ENCODE measurements at places on chromosomes 3 and 15.

DNA sequence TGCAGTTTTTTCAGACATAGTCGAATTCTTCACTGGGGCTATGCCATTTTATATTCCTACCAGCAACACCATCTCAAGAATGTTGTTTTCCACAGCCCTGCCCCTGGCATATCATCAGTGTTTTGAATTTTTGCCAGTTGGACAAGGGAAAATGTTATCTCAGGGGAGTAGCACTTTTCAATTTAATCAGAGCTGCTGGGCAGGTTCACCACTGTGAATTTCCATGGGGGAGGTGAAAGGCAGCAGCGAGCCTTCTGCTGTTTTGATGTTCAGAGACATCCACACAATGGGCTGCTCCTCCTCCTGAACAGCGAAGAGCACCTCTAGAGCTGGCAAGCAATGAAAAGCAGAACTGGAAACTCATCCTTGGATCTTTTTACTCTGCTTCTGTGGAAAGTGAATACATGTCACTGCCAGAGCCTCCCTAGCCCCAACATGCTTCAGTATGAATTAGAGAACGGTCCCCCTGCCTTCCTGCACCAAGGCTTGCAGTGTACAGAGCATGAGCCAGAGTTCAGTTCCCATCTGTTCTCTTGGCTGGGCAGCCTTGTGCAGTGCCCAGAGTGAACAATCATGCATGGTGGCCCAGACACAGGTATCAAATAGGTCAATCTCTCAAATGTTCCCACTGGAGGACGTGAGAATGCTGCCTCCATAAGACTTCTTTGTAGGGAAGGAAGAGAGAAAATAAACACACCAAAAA, 56.1 kb upstream of the RAD18 start:
- no peak for DNase-seq

- DNase-seq: no peak
Observed at GRCh38 chr3:165744025-165744424, 93.2 kb downstream of the BCHE start.

DNA sequence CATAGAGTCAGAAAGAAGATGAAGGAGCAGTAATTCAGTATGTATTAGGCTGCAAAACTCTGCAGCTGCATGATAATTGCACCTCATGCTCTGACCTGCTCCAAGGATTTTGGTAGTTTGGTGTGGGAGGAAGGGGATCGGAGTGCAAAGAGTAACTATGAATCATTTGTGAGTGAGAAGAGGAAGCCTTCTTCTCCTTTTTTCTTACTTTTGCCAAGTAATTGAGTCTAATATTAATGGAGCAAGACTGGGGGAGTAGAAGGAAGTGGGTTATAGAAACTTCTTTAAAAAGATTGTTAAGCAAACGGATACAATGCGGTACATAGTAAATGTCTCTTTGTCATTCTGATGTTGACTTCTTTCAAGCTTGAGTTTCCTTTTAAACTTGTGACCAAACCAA, 276.5 kb downstream of the EDEM1 start:
- DNase-seq: no peak

DNA sequence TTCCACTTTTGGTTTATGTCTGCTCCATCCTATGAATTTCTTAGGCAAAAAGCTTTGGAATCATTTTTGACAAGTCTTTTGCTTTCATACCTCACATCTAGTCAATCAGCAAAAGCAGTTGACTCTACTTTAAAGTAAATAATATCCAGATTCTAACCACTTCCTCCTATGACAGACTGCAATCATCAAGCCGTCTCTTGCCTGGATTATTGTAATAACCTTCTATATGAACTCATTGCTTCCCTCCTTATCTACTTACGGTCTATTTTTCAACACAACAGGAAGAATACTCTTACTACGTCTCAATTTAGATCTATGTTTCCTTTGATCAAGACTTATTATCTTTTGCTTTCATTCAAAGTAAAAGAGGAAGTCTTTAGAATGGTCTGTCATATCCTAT, 20.7 kb downstream of the CLDN1 start:
- DNase-seq: no peak

GRCh38 chr3:120642368-120642948, 39.6 kb downstream of the HGD start:
- DNase-seq: no peak

- DNase-seq: no peak
Observed at GRCh38 chr3:64221571-64222257, 3.6 kb downstream of the PRICKLE2 start.

DNA sequence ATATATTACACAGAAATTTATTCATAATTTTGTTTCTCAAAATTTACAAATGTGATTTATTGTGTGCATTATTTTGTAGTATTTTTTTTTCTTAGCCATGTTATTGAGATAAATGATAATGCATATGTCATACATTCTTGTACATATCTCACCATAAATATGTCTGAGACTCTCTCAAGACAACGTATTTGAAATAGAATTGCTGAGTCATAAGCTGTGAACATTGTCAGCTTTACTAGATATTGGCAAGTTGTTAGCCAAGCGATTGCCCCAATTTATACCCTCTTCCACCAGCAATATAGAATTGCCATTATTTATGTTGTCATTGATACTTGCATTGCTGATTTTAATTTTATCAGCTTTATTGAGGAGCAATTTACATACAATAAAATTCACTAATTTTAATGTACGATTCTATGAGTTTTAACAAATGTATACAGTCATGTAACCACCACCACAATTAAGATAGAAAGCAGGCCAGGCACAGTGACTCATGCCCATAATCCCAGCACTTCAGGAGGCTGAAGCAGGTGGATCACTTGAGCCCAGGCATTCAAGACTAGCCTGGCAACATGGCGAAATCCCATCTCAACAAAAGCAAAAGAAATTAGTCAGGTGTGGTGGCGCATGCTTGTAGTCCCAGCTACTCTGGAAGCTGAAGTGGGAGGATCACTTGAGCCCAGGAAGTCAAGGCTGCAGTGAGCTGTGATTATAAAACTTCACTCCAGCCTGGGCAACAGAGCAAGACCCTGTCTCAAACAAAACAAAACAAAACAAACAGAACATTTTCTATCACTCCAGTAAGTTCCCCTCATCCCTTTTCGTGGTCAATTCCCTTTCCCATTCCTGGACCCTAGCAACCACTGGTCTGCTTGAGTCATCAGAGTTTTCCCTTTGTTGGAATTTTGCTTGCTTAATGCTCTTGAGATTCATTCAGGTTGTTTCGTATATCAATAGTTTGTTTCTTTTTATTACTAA, 373.1 kb downstream of the MFSD1 start:
- no peak for DNase-seq

- DNase-seq: no peak
Observed at GRCh38 chr15:64696481-64696880, 78.9 kb downstream of the RBPMS2 start.

All from NCI-H1436 (cell line).